H9 (cell line): ENCODE measurements at places on chromosomes 16 and 17.

GRCh38 chr17:79657036-79657435, 46.2 kb upstream of the RBFOX3 start:
- peaks cover 2% of the 10 kb centered on the region for H3K36me3 ChIP-seq
- no peaks in the 10 kb centered on the region; the same call in 1 of the 2 replicates for H3K4me1 ChIP-seq
- H3K27me3 ChIP-seq = no peaks in the 10 kb centered on the region; the same call in 1 of the 2 replicates
- peak; percentile 25 for DNase-seq
- H3K4me3 ChIP-seq = no peak overlapping the region
- no peak overlapping the region for H3K27ac ChIP-seq

GRCh38 chr17:56912105-56912999, 1.5 kb downstream of the TRIM25 start:
- no peaks in the 10 kb centered on the region; the same call in 1 of the 2 replicates for H3K4me1 ChIP-seq
- H3K27me3 ChIP-seq = peaks cover 2% of the 10 kb centered on the region; the same call in 1 of the 2 replicates
- no peak for DNase-seq
- H3K4me3 ChIP-seq = peak overlapping the region; percentile 79

DNA sequence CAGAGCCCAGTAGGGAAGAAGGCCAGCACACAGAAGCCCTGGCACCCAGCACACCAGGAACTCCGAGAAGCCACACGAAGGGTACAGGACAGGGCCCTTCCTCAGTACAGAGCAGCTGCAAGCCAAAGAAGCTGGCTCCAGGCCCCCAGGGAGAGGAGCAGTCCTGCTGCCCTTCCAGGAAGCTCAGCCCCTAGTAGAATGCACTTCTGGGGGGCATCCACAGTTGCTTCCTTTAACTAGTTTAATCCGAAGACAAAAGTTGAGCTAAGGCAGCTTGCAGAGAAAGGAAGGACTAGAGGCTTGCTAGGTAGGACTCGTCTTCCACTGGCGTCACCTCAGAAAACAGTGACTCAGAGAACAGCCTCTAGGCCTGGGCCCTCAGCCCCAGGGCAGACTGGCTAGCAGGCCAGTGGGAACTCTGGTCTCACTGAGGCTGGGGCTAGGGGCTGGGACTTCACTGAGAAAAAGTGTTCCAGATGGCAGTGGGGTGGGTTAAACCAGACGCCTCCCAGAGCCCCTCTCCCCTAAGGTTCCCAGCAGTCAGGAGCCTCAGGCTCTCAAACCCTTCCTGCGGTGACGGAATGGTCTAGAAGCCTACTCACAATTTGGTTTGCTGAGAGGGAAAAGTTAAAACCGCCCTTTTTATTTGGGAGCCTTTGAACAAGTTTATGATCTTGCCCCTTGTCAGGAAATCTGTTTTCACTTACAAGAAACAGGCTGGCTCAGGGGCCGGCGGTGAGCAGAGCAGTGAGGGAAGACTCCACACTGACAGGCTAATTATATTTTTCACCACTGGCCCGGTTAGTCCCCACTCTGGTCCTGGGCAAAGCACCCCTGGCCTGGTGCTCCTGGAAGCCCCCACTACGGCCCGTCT, 41.4 kb downstream of the ACTG1 start:
- no peak for DNase-seq
- no peak overlapping the region for H3K4me3 ChIP-seq
- H3K27me3 ChIP-seq = no peaks in the 10 kb centered on the region
- no peaks in the 10 kb centered on the region for H3K4me1 ChIP-seq
- H3K36me3 ChIP-seq = no peaks in the 10 kb centered on the region; the same call in 1 of the 3 replicates
- H3K27ac ChIP-seq = no peak overlapping the region

GRCh38 chr17:58411408-58411894, 5.9 kb downstream of the RNF43 start:
- no peaks in the 10 kb centered on the region for H3K36me3 ChIP-seq
- DNase-seq = no peak
- H3K27me3 ChIP-seq = no peaks in the 10 kb centered on the region
- no peaks in the 10 kb centered on the region for H3K4me1 ChIP-seq

DNA sequence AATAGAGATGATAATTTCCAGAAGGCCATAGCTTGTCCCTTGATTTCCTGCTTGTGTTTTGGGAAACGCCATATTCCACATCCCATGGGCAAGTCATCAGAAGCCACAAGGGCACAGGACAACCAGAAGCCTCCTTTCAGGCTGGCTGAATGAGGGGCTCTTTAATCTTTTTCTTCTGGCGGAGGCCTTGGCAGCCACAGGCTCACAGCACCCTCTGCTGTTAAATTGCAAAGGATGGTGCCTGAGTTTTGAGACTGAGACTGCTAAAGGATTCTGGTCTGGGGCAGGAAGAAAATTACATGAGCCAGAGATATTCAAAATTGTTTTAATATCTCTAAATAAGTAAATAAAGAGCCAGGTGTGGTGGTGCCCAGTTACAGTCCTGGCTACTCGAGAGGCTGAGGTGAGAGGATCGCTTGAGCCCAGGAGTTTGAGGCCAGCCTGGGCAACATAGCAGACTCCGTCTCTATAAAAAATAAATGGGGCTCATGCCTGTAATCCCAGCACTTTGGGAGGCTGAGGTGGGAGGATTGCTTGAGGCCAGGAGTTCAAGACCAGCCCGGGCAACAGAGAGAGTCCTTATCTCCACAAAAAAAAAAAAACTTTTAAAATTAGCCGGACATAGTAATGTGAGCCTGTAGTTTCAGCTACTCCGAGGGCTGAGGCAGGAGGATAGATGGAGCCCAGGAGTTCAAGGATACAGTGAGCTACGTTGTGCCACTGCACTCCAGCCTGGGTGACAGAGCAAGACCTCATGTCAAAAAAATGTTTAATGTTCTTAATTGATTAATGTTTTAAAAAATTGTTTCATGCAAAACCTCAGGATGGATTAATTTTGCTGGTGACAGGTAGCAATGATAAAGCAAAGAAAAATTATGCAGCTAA, 26.3 kb downstream of the AARSD1 start:
- no peak overlapping the region for H3K27ac ChIP-seq
- H3K36me3 ChIP-seq = no peaks in the 10 kb centered on the region
- H3K4me3 ChIP-seq = no peak overlapping the region

GRCh38 chr16:47310792-47311211, 150.1 kb downstream of the ITFG1 start:
- no peak overlapping the region for H3K27ac ChIP-seq
- H3K36me3 ChIP-seq = peaks cover 3% of the 10 kb centered on the region
- no peaks in the 10 kb centered on the region; the same call in 1 of the 2 replicates for H3K4me1 ChIP-seq

DNA sequence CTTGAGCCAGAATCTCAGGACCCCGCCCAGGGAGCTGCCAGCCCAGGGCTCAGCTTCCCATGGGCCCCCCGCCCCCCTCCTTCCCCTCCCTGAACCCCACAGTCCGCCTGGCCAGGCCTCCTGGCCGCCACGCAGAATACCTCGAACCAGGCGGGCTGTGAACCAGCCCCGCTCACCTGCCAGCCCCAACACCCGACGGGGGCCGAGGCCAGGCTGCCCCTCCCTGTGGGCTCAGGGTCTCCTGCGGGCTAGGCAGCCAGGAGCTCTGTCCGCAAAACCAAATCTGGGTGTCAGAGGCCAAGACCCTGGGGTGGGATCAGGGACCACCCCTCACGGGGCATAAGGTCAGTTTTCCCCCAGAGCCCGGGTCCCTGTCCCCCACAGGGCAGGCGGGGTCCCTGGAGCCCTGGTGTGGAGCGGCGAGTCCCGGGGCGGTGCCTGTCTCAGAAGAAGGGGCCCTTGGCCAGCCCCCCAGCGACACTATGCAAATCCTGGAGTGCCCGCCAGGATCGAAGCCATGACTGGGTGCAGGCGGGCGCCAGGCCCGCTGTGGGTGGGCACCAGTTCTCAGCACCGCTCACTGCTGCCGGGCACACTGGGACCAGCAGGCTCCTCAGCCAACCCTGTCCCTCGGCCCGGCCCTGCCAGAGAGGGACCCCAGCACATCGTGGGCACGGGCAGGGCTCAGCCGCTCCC, 6.4 kb upstream of the PRR35 start:
- DNase-seq = no peak
- H3K4me1 ChIP-seq = no peaks in the 10 kb centered on the region
- no peaks in the 10 kb centered on the region; the same call in 1 of the 2 replicates for H3K27me3 ChIP-seq

DNA sequence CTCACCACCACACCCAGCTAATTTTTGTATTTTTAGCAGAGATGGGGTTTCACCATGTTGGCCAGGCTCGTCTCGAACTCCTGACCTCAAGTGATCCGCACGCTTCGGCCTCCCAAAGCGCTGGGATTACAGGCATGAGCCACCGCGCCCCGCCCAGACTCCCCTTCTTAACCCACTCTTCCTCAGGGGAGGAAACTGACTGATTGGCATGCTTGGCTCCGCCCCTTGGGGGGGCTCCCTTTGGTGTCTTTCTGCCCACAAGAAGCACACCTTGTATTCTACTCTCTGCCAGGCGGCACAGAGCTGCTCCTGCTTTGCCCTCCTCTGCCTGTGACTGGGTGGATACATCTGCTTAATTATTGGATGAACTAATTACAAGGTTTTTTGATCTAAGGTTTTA, 4.7 kb upstream of the ASGR2 start:
- no peak overlapping the region for H3K4me3 ChIP-seq
- no peaks in the 10 kb centered on the region for H3K36me3 ChIP-seq
- H3K4me1 ChIP-seq = no peaks in the 10 kb centered on the region
- H3K27me3 ChIP-seq = no peaks in the 10 kb centered on the region
- no peak for DNase-seq

DNA sequence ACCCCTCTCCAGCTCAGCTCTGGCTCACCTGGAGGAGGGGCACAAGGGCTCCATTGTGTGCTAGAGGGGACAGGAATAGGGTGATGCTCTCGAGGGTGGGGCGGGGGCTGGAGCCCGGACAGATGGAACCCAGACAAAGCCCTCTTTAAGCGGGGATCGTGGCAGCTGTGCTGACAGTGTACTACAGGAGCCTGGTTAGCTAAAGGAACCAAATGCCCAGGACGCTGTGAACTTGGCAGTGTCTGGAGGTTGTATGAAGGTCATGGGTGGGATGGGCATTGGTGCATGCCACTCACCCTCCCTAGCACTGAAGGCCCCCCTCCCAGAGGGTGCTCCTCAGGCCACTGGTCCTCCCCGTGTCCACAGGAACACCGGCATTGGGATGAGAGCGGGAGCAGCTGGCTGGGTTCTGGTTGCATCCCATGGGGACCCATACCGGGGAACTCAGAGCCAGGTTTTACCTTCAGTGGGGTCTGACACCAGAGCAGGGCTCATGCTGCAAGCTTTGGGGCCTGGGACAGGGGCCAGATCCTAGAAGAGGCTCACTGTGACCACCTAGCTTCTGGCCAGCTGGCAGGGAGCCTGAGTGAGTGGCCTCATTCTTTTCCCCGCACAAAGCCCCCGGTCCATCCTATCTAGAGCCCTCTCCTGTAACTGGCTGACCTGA, 11.9 kb downstream of the KIF19 start:
- H3K36me3 ChIP-seq = no peaks in the 10 kb centered on the region
- no peak for DNase-seq
- no peaks in the 10 kb centered on the region for H3K27me3 ChIP-seq

GRCh38 chr17:11999696-12000095, 2.4 kb upstream of the ZNF18 start:
- H3K4me1 ChIP-seq = no peaks in the 10 kb centered on the region
- H3K27me3 ChIP-seq = no peaks in the 10 kb centered on the region
- H3K36me3 ChIP-seq = no peaks in the 10 kb centered on the region
- DNase-seq = no peak
- no peak overlapping the region; the same call in 2 of the 3 replicates for H3K4me3 ChIP-seq

DNA sequence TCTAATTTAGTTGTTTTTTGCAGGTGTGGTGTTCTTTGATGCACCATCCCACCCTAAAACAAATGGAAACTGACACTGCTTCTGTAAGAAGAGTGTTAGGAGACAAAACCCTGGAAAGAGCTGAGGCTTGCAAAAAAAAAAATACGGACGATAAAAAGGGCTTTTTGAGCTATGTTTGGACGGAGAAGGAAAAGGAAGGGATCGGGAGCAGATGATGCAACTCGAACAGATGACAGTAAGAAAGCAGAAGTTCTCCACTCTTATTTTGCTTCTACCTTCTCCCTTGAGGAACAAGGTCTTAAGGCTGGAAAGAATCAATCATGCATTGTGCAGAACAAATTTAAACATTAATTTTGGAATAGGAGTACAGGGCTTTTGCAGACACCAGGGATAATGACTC, 136.7 kb downstream of the MAF start:
- H3K27me3 ChIP-seq = no peaks in the 10 kb centered on the region
- no peaks in the 10 kb centered on the region for H3K36me3 ChIP-seq
- no peaks in the 10 kb centered on the region for H3K4me1 ChIP-seq
- H3K27ac ChIP-seq = no peak overlapping the region

GRCh38 chr17:39318636-39319035, 82.8 kb downstream of the FBXL20 start:
- no peaks in the 10 kb centered on the region for H3K4me1 ChIP-seq
- no peaks in the 10 kb centered on the region for H3K36me3 ChIP-seq
- no peaks in the 10 kb centered on the region for H3K27me3 ChIP-seq
- no peak overlapping the region for H3K4me3 ChIP-seq
- no peak overlapping the region for H3K27ac ChIP-seq

DNA sequence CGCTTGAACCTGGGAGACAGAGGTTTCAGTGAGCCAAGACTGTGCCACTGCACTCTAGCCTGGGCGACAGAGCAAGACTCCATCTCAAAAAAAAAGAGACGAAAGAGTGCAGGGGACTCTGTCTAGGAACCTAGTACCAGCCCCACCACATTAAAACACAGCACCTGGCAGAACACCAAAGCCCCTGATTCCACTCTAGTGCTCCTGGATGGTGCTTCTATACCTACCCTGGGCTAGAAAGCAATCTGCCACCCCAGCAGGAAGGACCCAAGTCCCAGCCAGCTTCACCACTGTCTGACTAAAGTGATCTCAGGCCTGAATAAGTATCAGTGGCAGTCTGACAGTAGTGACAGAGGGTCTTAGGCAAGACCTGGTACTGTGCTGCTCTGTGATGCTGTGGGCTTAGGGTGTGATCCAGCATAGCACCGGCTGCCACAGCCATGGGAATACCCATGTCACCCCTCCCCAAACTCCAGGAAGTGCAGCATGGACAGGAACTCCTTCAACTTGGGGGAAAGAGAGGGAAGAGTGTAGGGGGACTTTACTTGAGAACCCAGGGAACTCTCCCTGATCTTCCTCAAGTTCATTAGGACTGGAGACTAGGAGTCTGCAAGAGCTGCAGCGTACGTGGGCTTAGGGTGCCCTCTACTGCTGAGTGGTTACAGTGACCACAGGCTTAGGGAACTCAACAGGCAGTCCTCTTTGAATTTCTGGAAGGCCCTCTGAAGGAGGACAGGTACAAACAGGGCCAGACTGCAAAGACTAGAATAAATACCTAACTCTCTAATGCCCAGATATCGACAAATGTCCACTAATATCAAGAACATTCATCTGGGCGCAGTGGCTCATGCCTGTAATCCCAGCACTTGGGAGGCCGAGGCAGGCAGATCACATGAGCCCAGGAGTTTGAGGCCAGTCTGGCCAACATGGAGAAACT, 30.0 kb upstream of the RNF43 start:
- no peak overlapping the region for H3K4me3 ChIP-seq
- peak; percentile 95 for DNase-seq
- no peak overlapping the region for H3K27ac ChIP-seq
- H3K27me3 ChIP-seq = no peaks in the 10 kb centered on the region
- H3K36me3 ChIP-seq = no peaks in the 10 kb centered on the region
